Cardiac fibroblast (primary cell): ENCODE measurements at places on chromosomes 3 and 15.

GRCh38 chr15:22808240-22808639 is 21.8 kb downstream of the NIPA1 start:
- no peak for DNase-seq

DNA sequence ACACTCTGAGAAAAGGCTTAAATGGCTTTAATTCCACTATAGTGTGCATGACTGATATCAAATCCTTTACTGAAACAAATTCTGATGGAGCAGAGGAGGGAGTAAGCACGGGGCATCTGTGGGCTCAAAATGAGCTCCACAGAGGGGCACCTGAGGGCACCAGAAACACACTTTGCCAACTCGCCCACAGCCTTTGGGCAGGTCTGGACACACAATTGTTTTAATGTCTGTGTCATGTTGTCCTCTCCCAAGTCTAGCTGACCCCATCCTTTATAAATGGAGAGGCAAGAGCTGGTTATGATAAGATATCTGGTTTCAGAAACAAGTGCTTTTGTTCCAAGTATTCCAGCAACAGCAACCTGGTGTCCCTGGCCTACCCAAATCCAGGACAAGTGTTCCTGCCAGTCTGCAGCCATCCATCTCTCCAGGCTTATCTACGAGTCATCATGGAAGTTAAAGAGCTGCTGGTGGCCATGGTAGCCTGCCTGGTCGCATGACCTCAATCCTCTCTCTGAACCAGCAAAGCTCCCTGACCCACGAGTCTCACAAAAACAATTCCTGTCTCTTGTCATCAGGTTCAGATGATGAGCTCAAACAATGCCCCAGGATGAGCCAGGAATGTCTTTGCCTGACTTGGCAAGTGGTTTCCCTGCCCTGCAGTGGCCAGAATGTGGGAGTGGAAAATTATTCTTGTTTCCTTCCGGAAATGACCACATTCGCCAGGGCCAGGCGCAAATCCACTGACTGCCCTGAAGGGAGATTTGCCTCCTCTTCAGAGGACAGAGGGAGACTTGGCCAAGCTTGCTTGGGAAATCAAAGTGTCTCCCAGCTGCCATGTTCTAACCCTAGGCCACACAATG is 64.4 kb upstream of the TPM1 start:
- peak; percentile 54 for DNase-seq

GRCh38 chr3:169945313-169945712 is 21.3 kb upstream of the SEC62 start:
- peak; percentile 35 for DNase-seq

DNA sequence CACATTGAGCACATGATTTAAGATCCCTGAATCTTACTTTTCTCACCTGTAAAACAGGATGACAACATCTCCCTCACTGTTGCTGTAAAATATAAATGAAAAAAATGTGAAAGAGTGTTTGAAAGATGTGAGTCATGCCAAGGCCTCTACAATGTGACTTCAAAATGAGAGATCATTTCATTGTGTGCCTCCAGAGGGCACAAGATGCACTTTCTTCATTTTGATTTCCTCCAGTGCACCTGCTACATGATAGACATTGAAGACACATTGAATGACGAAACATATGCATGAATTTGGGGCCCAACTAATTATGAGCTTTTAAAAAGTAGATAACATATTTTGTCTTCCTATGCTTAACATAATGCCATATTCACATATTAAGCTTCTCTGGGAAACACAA is 170.3 kb downstream of the MOBP start:
- DNase-seq, result peak; percentile 29
